Panc1 (cell line): ENCODE measurements at places on chromosomes 7 and 10.

- DNase-seq: no peak
Measured at GRCh38 chr7:126804604-126805003, 448.1 kb downstream of the GRM8 start.

DNA sequence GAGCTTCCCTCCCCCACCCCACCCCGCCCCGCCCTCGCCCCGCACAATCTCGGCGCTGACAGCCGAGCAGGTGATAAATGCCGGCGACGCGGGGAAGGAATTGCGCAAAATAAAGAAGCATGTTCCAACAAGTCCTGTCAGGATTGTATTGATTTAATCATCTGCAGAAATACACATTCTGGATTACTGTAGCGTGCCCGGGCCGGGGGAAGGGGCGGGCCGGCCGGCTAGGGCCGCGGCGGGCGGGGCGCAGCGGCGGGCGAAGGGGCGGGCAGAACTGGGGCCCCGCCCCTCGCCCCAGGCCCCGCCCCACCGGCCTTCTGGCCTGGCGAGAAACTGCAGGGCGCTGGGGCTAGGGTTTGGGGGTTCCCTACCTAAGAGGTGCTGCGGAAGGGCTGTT lies 88.9 kb upstream of the PAX2 start:
- no peak for DNase-seq

DNA sequence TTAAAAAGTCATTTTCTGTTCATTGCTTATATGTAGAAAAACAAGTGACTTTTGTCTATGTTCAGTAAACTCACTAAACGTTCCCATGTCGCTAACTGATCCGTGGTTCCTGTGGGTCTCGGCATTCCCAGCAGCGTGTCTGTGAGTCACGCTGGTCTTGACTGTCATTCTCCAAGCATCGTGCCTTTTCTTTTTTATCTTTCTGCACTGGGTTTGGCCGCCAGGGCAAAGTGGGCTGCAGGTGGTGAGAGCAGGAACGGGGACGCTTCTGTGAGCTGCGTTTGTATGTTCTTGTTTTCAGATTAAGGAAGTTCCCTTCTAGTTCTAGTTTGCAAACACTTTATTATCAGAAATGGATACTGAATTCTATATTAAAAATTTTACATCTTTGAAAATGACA lies 6.8 kb upstream of the SCART1 start:
- no peak for DNase-seq

- no peak for DNase-seq
Measured at GRCh38 chr7:25933921-25934320, 218.1 kb upstream of the NFE2L3 start.

GRCh38 chr10:49310901-49311554 lies 12.1 kb downstream of the C10orf71 start:
- DNase-seq: no peak

- DNase-seq: no peak
Measured at GRCh38 chr10:95122736-95123135, 53.4 kb upstream of the CYP2C8 start.

GRCh38 chr7:97982647-97983046 lies 7.3 kb downstream of the OCM2 start:
- DNase-seq: no peak
